Lung (tissue), 17 donors: ENCODE measurements at places on chromosomes 12 and 14. TPM values are rescaled to one million over a fixed set of nuclear protein-coding genes. Genes with fewer than 3 reads are reported as not detected.
A peak's percentile ranks its signal among the peaks of the same experiment; 100 is the strongest.

The TMEM30B gene
- 24.3 TPM for total RNA-seq

The P2RX2 gene
- 3.4 TPM for total RNA-seq

The SLC25A21 gene
- total RNA-seq, result 2.6 TPM

- no peak for DNase-seq
- H3K4me1 ChIP-seq, result no peaks in the 10 kb centered on the region
- no peak overlapping the region for H3K27ac ChIP-seq
Observed at GRCh38 chr12:66596199-66596598, 82.7 kb downstream of the GRIP1 start.

DNA sequence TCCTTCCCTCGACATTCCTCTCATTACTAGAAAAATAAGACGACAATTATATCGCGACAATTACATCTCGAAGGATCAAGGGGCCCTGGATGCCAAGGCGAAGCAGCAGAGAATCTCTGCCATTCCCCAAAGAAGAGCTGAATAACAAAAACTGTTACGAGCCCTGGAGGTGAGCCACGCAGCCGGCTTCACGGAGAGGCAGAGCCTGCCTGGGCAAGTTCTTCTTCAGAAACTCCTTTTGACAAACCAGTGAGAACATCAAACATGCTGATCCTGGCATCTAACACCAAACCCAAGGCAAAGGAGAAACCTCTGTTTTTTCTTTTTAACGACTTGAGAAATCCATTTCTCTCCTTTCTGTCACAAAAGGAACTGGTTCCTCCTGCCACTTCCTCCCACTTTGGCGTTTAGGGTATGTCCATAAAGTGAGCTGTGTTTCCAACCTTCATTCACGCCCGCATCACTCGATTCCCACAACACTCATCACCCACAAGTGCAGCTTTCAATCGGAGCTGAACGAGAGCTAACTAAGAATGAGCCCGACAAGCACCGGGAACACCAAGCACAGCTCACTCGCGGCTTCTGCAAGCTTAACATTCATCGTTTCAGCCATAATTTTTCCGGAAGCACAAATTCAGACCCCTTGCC is 21.5 kb downstream of the CCDC88C start:
- no peak overlapping the region for H3K4me3 ChIP-seq
- H3K27ac ChIP-seq, result no peak overlapping the region

DNA sequence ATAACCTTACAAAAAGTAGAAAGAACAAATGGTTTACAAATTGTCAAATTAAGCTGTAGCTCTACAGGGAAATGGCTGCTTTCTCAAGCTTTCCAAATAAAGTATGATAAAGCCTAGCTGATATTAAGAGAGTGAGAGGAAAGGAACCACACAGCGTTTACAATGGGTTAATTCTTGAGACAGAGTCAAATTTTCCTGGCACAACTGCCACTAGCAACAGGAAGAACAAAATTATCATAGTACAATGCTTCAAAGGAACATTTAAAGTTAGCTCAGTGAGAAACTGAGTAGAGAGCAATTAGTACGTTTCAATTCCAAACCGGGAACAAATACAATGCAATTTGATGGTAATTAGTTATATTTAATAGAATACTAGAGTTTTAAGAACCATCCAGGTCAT is 116.0 kb downstream of the PPP1R12A start:
- no peak overlapping the region for H3K4me3 ChIP-seq
- peak; percentile 85 for DNase-seq
- no peaks in the 10 kb centered on the region for H3K27me3 ChIP-seq
- H3K36me3 ChIP-seq, result no peaks in the 10 kb centered on the region
- H3K27ac ChIP-seq, result no peak overlapping the region
- peaks cover 2% of the 10 kb centered on the region for H3K4me1 ChIP-seq

DNA sequence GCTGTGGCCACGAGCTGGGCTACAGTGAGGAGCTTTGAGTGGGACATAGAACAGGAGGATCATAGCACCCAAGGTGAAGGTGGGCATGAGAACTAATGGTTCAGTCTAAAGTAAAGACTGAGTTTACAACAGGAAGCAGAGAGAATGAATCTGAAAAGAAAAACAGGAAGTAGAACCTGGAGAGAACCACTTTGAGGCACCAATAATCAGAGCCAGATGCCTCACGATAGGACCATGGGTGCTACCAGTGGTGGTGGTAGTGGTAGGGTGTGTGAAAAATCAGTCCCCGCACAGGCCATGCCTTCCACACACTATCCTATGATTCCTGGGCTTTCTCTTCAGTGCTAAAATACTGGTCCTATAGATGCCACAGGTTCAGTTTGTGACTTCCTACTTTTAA is 293.6 kb downstream of the AKAP6 start:
- no peak overlapping the region for H3K27ac ChIP-seq
- H3K36me3 ChIP-seq, result no peaks in the 10 kb centered on the region
- H3K4me3 ChIP-seq, result no peak overlapping the region
- no peaks in the 10 kb centered on the region for H3K27me3 ChIP-seq
- H3K4me1 ChIP-seq, result no peaks in the 10 kb centered on the region

The SYCP3 gene
- total RNA-seq, result 1.2 TPM

- DNase-seq, result no peak
- H3K36me3 ChIP-seq, result no peaks in the 10 kb centered on the region
- H3K27ac ChIP-seq, result no peak overlapping the region
- no peaks in the 10 kb centered on the region for H3K27me3 ChIP-seq
- H3K4me1 ChIP-seq, result peaks cover 7% of the 10 kb centered on the region
Observed at GRCh38 chr12:25960961-25961360, 2.5 kb downstream of the RASSF8 start.

GRCh38 chr12:121217063-121217462 is 7.1 kb downstream of the P2RX4 start:
- no peak overlapping the region for H3K4me3 ChIP-seq
- H3K27me3 ChIP-seq, result no peaks in the 10 kb centered on the region
- H3K4me1 ChIP-seq, result no peaks in the 10 kb centered on the region

The SLC16A7 gene
- total RNA-seq, result 16.0 TPM

The RNASE7 gene
- total RNA-seq, result not detected

DNA sequence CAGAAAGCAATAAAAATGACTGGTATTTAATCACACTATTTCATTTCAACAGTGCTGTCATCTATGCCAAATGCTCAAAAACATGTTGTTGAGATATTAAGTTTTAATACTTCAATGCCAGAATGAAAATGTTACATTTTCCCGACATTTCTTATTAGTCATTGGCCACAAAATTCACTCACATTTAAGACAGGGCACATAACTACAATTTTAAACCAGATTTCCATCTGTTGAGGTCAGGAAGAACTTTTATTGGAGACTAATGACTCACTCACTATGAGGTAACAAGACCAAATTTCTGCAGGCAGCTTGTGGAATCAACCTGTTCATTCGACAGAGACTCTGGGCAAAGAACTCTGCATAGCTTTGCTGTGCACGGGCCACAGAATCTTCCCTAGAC is 36.8 kb downstream of the PPTC7 start:
- H3K4me3 ChIP-seq, result no peak overlapping the region
- no peaks in the 10 kb centered on the region for H3K27me3 ChIP-seq
- H3K4me1 ChIP-seq, result peaks cover 7% of the 10 kb centered on the region
- no peak overlapping the region for H3K27ac ChIP-seq
- DNase-seq, result no peak
- no peaks in the 10 kb centered on the region for H3K36me3 ChIP-seq

DNA sequence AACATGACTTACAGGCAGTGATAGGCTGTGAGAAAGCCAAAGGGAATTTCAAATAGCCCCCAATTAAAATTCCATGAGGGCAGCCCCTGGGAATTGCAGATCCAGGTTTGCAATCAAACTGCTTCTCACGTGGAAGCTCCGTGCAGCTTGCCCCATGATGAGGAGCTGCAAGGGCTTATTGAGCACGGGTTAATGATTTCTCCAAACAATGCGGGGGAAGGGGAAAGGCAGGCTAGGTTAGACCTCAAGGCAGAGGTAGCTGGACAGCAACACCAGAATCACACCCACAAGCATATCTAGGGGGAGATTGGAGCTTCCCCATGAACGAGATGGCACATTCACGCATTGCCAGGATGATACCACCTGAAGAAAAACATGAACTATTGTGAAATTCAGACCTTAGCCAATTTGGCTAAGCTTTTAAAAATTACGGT is 5.0 kb upstream of the DUSP6 start:
- no peaks in the 10 kb centered on the region for H3K36me3 ChIP-seq
- no peaks in the 10 kb centered on the region for H3K27me3 ChIP-seq
- H3K4me3 ChIP-seq, result no peak overlapping the region
- H3K4me1 ChIP-seq, result peaks cover 25% of the 10 kb centered on the region
- DNase-seq, result no peak

DNA sequence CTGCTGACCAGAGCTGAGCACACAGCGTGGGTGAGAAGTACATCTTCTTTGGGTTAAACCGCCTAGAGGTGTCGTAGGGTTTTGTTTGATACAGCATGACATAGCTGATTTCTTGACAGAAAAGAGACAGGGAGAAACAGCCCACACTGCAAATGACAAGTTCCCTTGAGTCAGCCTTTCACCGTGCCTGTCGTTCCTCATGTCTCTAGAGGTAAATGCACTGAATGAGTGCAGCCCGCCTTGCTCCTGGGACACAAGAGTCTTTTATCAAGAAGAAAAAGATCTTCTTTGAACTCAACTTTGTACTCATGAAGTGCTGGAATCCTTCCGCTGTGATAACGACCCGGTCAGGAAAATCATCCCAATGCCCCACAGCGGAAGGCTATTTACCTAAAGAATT is 77.6 kb downstream of the TMEM132D start:
- H3K4me3 ChIP-seq, result no peak overlapping the region
- no peaks in the 10 kb centered on the region for H3K27me3 ChIP-seq
- H3K27ac ChIP-seq, result no peak overlapping the region
- no peaks in the 10 kb centered on the region for H3K36me3 ChIP-seq
- no peaks in the 10 kb centered on the region for H3K4me1 ChIP-seq
- DNase-seq, result no peak

DNA sequence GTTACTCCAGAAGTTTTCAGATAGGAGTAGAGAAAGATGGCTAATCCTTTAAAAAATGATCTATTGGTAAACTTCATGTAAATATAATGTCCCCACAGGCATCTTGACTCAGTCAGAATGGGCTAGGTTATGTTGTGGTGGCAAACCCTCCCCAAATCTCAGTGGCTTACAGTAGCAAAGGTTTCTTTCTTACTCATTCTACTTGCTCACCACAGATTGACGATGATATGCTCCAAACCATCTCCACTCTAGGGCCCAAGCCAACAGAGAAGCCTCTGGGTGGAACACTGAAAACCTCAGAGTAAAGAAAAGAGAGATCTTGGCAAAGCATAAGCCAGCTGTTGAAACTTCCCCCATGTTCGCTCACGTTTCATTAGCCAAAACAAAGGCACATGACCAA is 146.4 kb downstream of the EMP1 start:
- H3K36me3 ChIP-seq, result no peaks in the 10 kb centered on the region
- no peak for DNase-seq
- H3K4me3 ChIP-seq, result no peak overlapping the region
- no peaks in the 10 kb centered on the region for H3K27me3 ChIP-seq
- no peak overlapping the region for H3K27ac ChIP-seq
- no peaks in the 10 kb centered on the region for H3K4me1 ChIP-seq

GRCh38 chr12:71440763-71441748 is 1.5 kb downstream of the LGR5 start:
- H3K4me1 ChIP-seq, result peaks cover 19% of the 10 kb centered on the region
- no peak overlapping the region for H3K4me3 ChIP-seq
- H3K27me3 ChIP-seq, result no peaks in the 10 kb centered on the region
- no peaks in the 10 kb centered on the region for H3K36me3 ChIP-seq
- H3K27ac ChIP-seq, result no peak overlapping the region

The AEBP2 gene
- 78.2 TPM for total RNA-seq

The FAM186B gene
- 0.80 TPM for total RNA-seq

The BCAT1 gene
- 94.9 TPM for total RNA-seq

- H3K27me3 ChIP-seq, result no peaks in the 10 kb centered on the region
- H3K4me3 ChIP-seq, result no peak overlapping the region
- DNase-seq, result no peak
- no peak overlapping the region for H3K27ac ChIP-seq
- no peaks in the 10 kb centered on the region for H3K36me3 ChIP-seq
Observed at GRCh38 chr14:86539361-86540070, 1009.6 kb downstream of the FLRT2 start.

GRCh38 chr14:22478247-22478646 is 110.8 kb downstream of the DAD1 start:
- no peaks in the 10 kb centered on the region for H3K36me3 ChIP-seq
- H3K4me3 ChIP-seq, result no peak overlapping the region
- no peaks in the 10 kb centered on the region for H3K27me3 ChIP-seq
- peak overlapping the region; percentile 14 for H3K27ac ChIP-seq

The CLMN gene
- 16.2 TPM for total RNA-seq

DNA sequence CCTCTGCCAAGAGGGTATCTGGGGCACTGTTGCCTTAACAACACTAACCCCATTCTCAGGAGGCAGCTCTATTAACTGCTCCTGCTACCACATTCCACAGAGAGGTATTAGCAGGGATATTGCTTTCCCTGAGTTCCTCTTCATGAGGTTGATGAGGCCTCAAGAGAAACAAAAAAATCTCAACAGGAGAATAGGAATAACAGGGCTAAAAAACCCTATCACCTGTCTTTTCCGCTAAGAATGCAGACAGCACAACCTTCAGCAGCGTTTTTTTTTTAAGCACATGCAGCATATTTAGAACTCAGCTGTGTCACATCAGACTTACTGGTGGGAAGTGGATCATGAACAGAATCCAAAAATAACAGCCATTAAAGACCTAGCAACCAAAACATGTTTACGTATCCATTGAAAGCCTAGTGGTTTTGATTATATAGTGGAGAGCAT is 29.2 kb downstream of the ATF7 start:
- peak overlapping the region; percentile 40 for H3K27ac ChIP-seq
- no peaks in the 10 kb centered on the region for H3K27me3 ChIP-seq
- H3K36me3 ChIP-seq, result no peaks in the 10 kb centered on the region

DNA sequence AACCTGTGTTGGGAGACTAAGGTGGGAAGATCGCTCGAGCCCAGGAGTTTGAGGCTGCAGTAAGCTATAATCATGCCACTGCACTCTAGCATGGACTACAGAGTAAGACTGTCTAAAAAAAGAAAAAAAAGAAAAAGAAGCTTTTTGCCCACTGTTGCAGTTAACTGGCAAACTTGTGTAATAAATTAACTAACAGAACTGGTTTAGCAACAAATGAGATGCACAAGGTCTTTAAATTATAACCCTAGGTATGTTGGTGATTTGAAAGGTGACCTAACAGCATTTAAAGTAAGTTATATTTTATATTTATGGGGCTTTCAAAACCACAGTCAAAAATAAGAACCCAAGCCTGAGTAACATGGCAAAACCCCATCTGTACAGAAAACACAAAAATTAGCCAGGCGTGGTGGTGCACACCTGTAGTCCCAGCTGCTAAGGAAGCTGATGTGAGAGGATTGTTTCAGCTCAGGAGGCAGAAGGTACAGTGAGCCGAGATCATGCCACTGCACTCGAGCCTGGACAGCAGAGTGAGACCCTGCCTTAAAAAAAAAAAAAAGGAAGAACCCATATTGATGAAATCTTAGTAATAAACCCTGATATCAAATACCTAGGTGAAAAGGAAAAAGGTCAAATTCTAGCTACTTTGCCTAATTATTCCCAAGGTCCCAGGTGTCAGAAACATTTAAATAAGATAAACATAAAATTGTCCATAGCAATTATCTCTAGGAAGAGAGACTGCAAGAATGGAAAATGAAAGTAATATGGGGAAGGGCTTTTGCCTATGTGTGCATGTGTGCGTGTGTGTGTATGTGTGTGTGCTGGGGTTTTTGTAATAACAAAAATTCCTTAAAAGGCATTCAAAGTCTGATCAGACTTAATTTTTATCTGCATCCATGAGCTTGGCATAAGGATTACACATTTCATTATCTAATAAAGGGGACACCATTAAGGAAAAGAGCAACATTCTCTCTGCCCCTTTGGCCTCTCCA is 15.4 kb downstream of the SYNE2 start:
- no peak overlapping the region for H3K4me3 ChIP-seq
- no peaks in the 10 kb centered on the region for H3K36me3 ChIP-seq
- DNase-seq, result no peak
- H3K27me3 ChIP-seq, result no peaks in the 10 kb centered on the region
- peaks cover 2% of the 10 kb centered on the region for H3K4me1 ChIP-seq

The OASL gene
- 11.1 TPM for total RNA-seq

GRCh38 chr12:65585648-65586602 is 238.4 kb upstream of the HMGA2 start:
- H3K4me3 ChIP-seq, result no peak overlapping the region
- no peak overlapping the region for H3K27ac ChIP-seq
- H3K27me3 ChIP-seq, result no peaks in the 10 kb centered on the region
- no peaks in the 10 kb centered on the region for H3K36me3 ChIP-seq
